Esophagus muscularis mucosa (tissue), 4 donors: ENCODE measurements at places on chromosomes 2 and 18. TPM values are rescaled to one million over a fixed set of nuclear protein-coding genes. Genes with fewer than 3 reads are reported as not detected.

DNA sequence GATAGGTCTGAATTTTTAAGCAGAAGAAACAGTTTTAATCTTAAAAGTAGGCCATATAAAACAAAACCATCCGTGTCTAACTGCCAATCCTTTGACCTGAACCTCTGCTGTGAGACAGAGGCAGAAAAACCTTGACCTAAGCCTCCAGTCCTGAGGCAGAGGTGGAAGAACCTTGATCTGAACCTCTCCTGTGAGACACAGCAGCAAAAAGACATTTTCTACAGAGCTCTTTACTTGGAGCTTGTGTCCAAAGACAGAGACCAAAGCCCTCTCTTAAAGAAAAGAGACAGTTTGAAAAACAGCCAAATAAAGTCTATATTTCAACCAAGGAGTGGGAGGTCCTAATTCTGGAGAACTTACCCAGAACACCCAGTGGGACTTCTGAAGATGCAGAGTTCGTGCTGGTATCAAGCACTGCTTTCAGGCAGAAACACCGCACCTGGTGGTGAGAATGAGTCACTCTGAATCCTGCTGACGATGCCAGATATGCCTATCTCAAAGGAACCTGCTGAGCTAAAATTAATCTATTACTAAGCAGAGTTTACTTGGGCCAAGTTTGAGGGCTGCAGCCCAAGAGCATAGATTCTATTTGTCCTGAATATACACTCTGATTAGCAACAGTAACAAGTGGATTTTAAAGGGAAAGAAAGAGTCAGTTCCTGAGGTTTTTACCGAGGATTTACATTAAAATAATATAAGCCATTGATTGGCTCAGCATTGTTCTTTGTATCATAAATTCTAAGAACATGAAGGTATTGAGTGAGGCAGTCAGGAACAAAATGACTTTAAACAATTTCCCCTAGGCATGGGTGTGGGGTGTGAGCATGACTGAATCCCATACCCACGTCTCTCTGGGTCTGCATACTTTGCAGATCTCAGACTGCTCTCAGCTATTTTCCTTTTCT lies 806.4 kb downstream of the TRIB2 start:
- H3K4me3 ChIP-seq, result no peak overlapping the region
- no peaks in the 10 kb centered on the region for H3K27me3 ChIP-seq
- DNase-seq, result no peak
- H3K4me1 ChIP-seq, result no peaks in the 10 kb centered on the region

- H3K36me3 ChIP-seq, result no peaks in the 10 kb centered on the region
- no peak for DNase-seq
- no peak overlapping the region for H3K27ac ChIP-seq
Measured at GRCh38 chr18:55302167-55302833, 285.7 kb downstream of the TCF4 start.

DNA sequence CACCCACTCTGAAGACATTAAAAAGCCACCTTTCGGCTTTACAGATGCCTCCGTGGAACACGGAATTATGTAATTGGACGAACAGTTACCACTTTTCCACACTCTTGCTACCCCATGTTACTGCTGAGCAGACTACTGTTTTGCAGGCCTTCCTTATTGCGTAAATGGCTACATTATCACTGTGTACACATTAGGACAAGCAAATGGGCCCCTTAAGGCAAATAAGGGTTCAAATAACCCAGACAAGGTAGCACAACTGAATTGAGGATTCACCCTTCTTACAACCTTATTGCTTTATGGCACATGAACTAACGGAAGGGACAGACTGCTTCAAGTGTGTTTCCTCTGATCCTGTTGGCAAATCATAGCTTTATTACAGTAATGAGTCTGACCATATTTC lies 832.2 kb upstream of the FANCL start:
- no peak for DNase-seq
- H3K27ac ChIP-seq, result no peak overlapping the region
- H3K27me3 ChIP-seq, result no peaks in the 10 kb centered on the region
- no peaks in the 10 kb centered on the region for H3K36me3 ChIP-seq

DNA sequence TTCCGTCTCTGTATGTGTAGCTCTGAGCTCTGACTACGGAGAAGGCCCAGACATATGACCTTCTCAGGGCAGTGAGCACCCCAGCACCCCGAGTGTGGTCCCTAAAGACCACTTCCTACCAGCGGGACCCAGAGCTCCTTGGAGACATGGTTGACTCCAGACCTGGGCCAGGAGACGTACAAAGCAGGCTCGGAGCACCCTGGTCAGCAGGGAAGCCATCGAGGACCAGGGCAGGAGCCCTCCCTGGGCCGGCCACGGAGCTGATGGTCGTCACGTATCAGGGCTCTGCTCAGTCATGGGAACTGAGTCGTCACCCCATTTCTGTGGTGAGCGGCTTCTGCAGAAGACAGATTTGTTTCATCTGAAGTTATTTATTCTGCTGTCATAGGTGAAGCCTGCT lies 12.8 kb upstream of the NEU4 start:
- no peak overlapping the region for H3K27ac ChIP-seq
- no peaks in the 10 kb centered on the region for H3K4me1 ChIP-seq
- H3K27me3 ChIP-seq, result no peaks in the 10 kb centered on the region
- H3K36me3 ChIP-seq, result no peaks in the 10 kb centered on the region

DNA sequence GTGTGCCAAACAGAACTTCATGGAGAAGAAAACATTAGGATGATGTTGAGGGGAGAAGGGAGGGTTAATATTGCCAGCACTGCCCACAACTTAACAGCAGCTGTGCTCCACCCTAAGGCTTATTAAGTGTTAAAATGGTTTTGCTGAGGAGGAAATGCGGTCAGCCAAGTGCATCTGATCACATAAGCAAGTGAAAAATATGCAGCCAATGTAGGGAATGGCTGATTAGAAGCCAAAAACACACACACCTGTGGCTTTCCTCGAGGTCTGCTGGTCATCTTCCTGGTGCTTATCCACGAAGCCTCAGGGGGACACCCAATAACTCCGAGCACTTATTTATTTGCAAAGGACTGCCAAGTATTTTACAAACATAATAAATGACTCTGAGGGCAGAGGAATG lies 66.3 kb upstream of the GPR45 start:
- H3K27me3 ChIP-seq, result no peaks in the 10 kb centered on the region
- DNase-seq, result no peak

DNA sequence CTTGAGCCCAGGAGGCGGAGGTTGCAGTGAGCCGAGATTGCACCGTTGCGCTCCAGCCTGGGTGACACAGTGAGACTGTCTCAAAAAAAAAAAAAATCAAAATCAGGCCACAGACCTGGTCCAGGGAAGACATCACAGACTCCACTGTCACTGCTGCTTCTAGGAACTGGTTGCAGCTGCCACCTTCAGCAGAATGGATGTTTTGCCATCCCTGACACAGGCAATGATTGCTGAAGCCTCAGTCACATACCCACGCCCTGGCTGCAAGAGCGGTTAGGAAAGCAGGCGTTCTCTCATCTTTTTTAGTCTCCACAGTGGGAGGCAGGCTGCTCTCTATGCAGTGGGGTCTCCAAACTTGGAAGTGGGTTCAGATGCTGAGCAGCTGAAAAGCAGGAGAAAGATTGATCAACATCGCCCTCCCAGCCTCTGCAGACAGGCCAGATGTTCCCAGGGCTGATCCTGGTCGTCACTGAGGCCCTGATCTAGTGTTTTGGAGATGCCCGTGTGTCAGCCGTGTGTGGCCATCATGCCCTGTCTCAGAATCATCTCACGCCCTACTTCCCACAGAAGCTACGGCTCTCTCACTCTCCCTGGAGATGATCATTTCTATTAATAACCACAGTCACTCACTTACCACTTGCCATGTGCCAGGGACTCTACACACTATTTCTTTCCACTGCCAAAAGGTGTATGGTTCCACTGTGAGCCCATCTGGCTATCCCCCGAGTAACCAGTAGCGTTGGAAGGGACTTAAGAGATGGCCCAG lies 91.8 kb downstream of the PLB1 start:
- H3K27ac ChIP-seq, result peak overlapping the region; percentile 34
- no peaks in the 10 kb centered on the region for H3K36me3 ChIP-seq
- no peak overlapping the region for H3K4me3 ChIP-seq

DNA sequence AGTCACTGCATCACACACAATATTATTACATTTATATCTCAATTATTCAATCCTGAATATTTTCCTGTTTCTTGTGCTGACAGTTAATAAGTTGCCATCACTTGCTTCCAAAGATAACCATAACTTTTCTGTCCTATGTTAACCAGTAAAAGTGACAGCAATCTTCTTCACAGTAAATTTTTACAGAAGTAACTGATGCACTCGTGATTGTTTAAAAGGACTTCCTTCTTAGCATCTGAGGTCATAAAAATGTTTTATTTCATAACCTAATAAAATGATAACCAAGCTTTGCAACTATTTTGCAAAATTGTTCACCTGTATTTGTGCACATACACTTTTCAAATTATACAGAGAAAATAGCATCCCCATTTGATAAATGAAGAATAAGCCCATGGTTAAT lies 20.6 kb upstream of the ANKRD62 start:
- no peaks in the 10 kb centered on the region for H3K27me3 ChIP-seq
- no peaks in the 10 kb centered on the region for H3K36me3 ChIP-seq
- H3K4me1 ChIP-seq, result no peaks in the 10 kb centered on the region
- no peak overlapping the region for H3K4me3 ChIP-seq

DNA sequence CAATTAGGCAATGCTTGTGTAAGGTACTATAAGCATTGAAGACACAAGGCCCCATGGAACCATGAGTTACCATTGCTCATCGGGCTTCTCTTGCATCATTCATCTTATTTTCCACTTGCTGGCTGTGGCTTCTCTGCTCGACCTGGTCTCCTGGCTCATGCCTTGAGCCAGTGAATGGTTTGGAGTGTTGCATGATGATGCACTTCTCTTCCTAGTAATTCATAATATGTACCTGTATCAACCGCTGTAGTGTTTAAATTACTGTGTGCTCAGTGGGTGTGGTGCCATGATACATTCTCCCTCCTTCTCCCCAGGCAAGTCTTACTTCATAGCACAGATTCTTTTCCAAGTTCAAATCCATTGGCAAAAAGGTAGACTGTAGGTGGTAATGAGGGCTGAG lies 66.8 kb downstream of the ABCA12 start:
- no peaks in the 10 kb centered on the region for H3K4me1 ChIP-seq
- no peak overlapping the region for H3K27ac ChIP-seq
- H3K4me3 ChIP-seq, result no peak overlapping the region
- DNase-seq, result no peak

DNA sequence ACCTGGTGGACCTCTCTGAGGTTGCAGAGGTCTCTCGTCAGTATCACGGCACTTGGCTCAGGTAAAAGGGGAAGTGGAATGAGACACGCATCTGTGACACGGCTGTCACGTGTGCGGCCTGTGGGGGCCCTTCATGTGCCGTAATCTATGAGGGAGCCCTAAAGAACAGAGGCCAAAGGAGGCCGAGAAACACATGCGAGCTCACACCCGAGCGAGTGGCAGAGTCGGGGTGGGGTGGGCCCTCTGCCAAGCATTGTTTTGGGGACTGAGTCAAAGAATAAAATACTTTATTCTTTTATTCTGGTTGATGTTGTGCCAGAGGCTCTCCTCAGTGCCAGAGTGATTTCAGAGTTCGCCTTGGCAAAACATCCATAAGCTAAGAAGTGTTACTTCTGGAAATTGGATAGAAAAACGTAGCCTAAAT lies 43.3 kb downstream of the PLB1 start:
- no peaks in the 10 kb centered on the region for H3K4me1 ChIP-seq
- no peaks in the 10 kb centered on the region for H3K36me3 ChIP-seq
- H3K27me3 ChIP-seq, result no peaks in the 10 kb centered on the region
- H3K27ac ChIP-seq, result no peak overlapping the region

DNA sequence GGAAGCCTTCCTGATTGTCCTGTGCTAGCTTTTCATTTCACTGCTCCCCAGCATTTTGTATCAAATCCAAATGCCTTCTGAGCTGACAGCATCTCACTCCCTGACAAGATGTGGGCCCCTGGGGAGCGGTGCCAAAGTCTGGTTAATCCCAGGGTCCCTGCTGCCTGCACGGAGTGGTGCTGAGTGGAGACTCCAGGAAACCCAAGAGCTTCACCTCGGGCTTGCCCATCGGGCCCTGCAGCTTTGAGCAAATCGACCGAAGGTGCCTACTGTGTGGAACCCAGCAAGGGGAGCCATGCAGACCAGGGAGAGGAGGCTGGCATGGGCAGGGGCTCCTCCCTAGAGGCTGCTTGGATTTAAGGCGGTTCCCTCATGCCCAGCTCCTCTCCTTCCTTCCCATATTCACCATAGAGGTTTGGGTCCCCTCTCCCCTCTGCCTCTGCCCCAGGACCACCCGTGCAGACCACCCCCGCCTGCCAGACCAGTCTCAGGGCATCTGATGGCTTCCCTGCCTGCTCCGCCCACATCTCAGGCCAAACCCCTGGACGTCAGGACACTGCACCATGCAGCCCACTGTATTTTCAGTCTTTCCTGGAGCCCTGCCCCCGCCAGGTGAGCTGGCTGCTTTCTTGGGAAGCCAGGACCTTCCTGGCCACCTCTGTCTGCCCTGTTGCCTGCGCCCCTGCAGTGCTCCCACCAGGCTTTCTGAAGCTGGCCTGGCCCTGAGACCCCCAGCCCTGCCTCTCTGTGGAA lies 37.8 kb downstream of the RRM2 start:
- no peaks in the 10 kb centered on the region for H3K36me3 ChIP-seq
- no peaks in the 10 kb centered on the region for H3K4me1 ChIP-seq
- DNase-seq, result no peak
- H3K27ac ChIP-seq, result no peak overlapping the region
- no peaks in the 10 kb centered on the region for H3K27me3 ChIP-seq
- no peak overlapping the region for H3K4me3 ChIP-seq

DNA sequence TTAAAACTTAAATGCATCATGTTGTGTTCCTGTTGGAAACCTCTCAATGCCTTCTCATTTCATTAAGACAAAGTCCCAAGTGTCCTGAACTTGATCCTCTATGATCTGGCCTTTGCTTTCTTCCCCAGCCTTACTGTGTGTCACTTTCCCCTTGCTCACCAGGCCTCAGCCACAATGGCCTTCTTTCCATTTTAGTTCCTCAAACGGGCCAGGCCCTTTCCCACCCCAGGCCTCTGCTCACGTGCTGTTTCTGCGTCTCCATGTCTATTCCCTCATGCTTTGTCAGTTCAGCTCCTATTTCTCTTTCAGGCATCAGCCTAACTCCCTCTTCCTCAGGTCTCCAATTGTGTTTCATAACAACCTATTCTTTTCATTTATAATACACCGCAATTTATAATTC lies 19.5 kb downstream of the CXCR4 start:
- H3K36me3 ChIP-seq, result no peaks in the 10 kb centered on the region
- H3K4me1 ChIP-seq, result no peaks in the 10 kb centered on the region
- H3K27me3 ChIP-seq, result no peaks in the 10 kb centered on the region
- H3K4me3 ChIP-seq, result no peak overlapping the region

DNA sequence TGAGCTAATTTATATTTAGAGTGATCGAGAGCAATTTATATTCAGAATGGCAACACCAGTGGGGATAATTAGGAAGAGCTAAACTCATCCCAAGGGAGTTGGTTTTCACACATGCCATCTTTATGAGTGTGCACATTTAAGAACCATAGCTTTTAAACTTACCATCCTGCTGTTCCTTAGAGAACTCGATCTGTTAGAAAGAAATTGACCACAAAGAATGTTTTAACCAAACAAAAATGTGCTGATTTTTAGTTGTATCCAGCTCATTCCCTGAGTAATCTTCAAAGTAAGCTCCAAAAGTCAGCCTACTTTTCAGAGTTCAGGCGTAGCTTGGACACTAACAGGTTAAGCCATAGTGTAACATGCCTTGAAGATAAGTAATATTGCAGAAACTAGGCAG lies 12.6 kb downstream of the MYL1 start:
- no peak for DNase-seq
- H3K36me3 ChIP-seq, result no peaks in the 10 kb centered on the region
- H3K4me3 ChIP-seq, result no peak overlapping the region
- no peaks in the 10 kb centered on the region for H3K4me1 ChIP-seq

SETBP1 gene
- 62.5 TPM for total RNA-seq

CNRIP1 gene
- 23.5 TPM for total RNA-seq

GCG gene
- total RNA-seq, result not detected

CD8B2 gene
- total RNA-seq, result not detected

IL36A gene
- total RNA-seq, result not detected

SNRPD1 gene
- total RNA-seq, result 7.1 TPM

WDR75 gene
- total RNA-seq, result 25.8 TPM
